Stimulated activated CD4-positive, alpha-beta T cell treated with anti-CD3 and anti-CD28 coated beads, Interleukin-1b, Interleukin-23, amount 100 ng/mL, for 4 hours (primary cell): ENCODE measurements at places on chromosomes 2 and 18.

DNA sequence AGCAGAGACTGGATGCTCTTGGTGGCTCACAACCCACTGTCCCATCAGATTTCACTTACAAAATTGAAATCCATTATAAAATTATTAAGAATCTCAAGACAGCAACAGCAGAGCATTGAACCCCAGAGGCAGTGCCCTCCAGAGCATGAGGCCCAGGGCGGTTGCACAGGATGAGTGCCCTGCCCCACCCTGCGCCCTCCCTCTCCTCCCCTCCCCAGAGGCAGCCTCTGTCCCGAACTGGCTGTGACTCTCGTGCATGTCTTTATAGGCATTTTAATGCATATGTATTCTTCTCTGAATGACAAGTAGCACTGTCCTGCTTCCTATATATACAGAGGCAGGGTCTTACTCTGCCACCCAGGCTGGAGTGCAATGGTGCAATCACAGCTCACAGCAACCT, 10.4 kb downstream of the MFSD2B start:
- no peak for DNase-seq

DNA sequence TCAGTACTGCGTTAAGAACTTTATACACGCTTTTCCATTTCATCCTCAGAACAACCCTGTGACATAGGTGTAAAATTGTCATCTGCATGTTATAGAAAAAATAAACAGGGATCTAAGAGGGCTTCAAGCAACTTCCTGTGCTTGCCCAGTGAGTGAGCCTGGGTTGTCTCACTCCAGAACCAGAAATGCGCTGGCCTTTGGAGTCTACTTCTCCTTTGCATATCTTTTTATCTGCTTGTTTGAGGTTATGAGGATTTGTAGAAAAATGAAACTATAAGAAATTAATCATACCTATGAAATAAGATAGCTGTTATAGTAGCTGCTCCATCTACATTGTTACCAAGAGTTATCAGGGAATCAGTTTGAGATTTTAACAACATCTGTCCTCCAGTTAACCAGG, 55.3 kb upstream of the CABYR start:
- DNase-seq = no peak

GRCh38 chr2:66507673-66508201, 72.8 kb downstream of the MEIS1 start:
- no peak for DNase-seq

DNA sequence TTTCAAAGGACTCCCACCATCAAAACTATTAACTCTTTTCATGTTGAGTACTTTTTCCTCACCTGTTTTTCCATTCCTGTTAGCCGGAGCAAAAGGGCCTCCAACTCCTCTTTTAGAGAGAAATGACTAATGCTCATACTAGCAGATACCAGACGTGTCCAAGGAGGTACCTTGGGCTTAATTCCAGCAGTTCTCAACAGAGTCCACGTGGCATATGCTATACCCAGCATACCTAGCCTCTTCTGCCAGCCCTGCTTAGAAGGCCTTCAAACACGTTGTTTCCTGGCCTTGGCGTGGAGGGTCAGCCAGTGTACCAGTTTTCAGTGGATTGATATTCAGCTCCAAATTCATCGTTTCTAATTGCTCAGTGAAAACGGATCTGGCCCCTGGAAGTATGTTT, 123.9 kb downstream of the MGAT5 start:
- DNase-seq = no peak

- DNase-seq = no peak
Measured at GRCh38 chr2:212537726-212538304, 787 bp downstream of the ERBB4 start.

DNA sequence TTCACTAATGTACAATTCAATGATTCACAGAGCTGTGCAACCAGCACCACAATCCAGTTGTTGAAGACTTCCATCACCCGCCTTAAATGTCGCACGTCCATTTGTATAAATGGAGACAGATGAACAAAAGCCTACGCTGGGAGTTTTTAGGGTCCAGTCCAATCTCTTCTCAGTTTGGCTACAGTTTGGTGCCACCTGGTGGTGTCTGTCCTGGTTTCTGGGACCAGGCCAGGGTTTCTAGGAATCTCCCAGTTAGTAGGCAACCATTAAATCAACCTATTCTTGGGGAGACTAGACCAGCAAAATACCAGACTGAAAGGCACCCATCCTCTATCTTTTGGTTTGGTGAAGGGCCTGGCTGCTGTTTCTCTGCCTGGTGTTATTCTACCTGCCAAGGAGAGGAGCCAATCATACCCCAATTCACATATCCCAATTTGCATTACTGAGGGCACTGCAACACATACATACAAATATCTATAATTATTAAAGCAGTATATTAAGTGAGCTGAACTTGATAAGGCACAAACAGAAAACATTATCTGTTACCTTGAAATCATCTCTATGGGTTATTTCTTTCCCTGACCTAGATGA, 3.2 kb upstream of the DDX1 start:
- no peak for DNase-seq

DNA sequence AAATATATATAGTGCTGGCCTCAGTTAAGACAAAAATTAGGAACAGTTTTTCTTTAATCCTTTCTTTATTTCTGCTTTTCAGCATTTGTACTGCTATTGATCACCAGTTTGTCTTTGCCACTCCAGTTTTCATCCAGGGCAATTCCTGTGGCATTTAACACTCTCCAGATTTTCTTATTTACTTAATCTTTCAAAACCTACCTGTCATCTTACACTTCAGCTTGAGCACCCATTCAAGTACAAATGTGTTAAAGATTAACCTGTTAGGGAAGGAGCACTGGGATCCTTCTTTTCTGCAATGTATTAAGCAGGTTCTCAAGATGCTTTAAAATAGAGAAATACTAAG, 101.8 kb upstream of the SCN1A start:
- DNase-seq = no peak

- DNase-seq = no peak
Measured at GRCh38 chr2:64652231-64653108, 1.2 kb downstream of the SERTAD2 start.

GRCh38 chr2:43324259-43325106, 98.1 kb upstream of the ZFP36L2 start:
- no peak for DNase-seq

GRCh38 chr2:136217996-136218395, 100.0 kb upstream of the CXCR4 start:
- DNase-seq = no peak

DNA sequence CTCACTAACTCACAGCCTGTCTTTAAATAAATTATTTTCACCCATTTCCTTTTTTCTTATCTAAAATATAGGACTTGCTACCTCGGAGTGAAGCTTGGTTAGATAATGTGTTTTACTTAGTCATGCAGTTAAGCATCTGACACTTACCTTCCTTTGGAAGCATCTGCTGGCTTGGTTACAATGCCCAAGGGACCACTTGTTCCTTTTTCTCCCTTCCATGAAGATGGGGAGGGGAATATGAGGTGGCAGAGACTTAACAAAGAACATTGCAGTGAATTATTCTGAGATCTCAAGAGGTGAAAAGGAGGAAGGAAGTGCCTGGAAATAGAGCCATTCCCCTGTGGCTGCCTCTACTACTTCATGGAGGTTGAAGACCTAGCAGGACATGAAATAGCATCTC, 145.4 kb upstream of the FOSL2 start:
- DNase-seq = no peak

DNA sequence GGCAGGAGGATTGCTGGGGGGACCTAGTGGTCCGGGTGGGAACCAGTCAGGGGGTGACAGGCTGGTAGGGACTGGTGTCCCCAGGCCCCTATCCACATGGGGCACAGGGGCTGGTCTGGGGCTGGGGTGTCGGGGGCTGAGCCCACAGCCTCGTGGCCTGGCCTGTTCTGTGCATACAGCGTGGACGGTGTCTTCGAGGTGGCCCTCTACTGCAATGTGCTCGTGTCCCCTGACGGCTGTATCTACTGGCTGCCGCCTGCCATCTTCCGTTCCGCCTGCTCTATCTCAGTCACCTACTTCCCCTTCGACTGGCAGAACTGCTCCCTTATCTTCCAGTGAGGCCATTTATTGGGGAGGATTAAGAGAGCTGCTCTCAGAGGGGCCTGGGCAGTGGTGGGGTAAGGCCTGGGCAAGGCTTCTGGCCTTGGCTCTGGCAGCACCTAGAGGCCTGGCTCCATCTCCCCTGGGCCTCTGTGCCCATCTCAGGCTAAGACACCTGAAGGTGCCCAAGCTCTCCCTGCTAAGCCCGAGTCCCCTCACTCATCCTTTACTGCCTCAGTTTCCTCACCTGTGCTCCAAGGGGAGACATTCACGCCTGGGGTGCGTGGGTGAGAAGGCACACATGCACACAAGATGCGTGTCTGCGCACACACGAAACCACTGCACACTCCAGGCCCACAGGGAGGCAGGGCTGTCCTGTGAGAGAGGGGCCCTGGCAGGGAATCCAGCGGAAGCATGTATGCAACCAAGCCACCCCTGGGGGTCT, 1.9 kb downstream of the CHRNG start:
- no peak for DNase-seq

- no peak for DNase-seq
Measured at GRCh38 chr2:203772456-203773165, 66.2 kb downstream of the CD28 start.

DNA sequence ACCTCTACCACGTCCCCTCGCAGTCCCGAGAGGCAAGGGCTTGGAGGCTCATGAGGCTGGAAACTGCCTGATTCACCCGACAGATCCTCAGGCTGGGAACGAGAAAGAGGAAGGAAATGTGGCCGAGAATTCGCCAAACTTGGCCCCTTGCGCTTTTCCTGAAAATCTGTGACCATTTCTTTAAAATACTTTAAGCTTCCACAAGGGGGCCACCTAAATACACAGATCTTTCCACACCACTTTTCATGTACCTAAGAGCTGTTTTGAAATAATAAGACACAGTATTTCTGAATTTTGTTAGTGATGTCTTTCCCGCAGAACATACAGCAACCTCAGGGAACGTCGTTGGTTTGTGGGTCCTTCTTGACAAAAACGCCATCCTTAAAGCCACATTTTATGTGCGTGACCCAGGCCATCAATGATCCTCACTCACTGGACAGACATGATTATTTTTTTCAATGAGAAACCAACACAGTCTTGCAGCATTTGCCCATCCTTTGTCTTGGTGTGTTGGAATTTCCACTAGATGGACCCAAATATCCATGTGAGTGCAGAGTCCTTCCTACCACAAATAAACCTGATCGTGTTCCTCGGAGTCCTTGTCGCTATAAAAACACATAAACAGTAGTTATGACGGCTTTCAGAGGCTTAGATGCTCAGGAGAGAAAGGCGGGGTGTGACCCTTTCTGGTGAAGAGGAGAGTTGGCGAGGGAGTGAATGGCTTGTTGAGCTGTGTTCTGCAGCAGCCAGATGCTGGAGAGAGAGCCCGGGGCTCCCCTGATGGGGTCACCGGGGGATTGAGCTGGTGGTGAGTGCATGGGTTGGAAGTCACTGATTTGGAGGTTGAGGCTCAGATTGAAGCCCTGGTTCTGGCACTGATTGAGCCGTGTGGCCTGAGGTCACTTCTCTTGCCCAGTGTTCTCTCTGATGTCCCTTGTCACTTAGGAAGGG, 25.0 kb downstream of the DCDC2C start:
- no peak for DNase-seq

DNA sequence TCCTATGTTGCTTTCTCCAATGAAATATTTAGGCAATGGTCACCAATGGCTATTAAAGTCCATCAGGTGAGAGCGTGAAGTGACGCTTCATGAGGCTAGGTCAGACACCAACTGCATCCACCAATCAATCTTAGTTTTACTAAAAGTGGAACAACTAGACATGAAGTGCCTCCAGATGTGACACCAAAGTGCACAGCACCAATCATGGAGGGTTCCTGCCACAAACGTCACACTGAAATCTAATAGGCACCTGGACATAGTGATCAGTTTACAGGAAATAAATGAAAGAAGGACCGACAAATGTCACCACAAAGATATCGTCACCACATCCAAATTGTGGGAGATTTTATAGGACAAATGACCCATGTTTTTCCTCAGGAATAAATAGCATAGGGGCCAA, 70.5 kb downstream of the PSMG2 start:
- no peak for DNase-seq

DNA sequence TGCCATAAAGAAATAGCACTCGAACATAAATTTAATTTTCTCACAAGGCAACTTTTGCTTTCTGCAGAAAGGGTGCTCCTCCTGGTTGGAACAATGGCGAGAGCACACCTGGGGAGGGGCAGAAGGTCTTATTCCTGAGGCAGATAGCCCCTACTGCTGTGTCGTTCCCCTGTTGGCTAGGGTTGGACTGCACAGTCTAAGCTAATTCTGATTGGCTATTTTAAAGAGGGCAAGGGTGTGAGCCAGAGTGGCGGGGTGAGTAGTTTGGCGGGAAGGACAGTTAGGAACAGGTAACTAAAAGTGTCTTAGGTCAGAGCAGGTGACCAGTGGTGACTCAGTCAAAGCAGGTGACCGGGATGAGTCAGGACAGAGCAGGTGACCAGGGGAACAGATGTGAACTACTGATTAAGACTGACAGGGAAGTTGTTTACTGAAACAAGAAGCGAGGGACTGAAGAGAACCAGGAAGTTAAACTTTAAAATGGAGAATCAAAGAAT, 49.7 kb upstream of the AGAP1 start:
- DNase-seq = no peak
